ENCODE measurements at places on chromosomes 2 and 18.

- DNase-seq: no peak
These were observed 528.7 kb upstream of the FANCL start for GRCh38 chr2:58769864-58770234.

- DNase-seq: no peak
These were observed 188.6 kb downstream of the MYCN start for GRCh38 chr2:16128746-16129610.

GRCh38 chr2:224025874-224026273, 13.2 kb downstream of the SERPINE2 start:
- DNase-seq: no peak

DNA sequence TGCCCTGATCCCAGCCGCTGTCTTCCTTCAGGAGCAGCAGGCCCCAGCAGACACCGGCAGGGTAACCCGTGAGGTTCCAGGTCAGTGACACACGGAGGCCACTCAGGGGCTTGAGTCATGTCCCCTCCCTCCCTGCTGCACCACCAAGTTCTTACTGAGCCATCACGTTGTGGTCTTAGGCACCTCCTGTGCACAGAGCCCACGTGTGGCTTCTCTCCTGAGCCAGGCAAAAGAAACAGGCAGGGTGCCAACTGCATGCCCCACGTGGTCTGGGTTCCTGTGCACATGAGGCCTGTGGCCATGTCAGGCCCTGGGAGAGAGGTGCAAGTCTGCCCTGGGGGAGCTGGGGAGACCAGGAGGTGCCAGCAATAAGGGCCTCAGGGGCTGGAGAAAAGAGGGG, 264.8 kb downstream of the KLHL29 start:
- no peak for DNase-seq

- no peak for DNase-seq
These were observed 8.9 kb upstream of the LTBP1 start for GRCh38 chr2:32937602-32938448.
